T-helper 1 cell (primary cell): ENCODE measurements at places on chromosomes 4 and X.

DNA sequence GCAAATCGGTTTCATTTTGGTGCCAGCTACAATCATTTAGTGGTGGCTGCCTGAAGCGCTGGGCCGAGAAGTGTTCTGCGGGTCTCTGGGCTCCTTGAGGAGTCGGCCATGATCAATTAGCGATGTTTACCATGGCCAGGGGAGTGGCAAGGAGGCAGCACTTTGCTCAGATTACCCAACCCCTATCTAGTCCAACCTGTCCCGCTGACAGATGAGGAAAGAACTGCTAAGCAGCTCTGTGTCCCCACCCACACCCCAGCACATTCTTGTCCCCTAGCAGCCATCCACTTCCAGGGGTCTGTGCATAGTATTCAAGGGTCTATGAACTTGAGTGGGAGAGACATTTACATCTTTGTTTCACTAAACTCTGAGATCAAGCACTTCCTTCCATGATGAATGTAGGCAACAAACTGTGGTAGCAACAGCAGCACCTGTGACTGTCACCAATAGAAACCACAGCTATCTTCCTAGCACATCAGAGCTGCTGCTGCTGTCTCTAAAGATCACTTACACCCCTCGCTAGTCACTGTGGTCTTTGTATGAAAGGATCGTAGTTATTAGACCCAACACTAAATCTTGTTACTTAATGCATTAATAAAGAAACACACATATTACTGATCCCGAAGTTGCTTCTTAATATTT, 331.6 kb downstream of the BCOR start:
- peak; percentile 1 for DNase-seq

DNA sequence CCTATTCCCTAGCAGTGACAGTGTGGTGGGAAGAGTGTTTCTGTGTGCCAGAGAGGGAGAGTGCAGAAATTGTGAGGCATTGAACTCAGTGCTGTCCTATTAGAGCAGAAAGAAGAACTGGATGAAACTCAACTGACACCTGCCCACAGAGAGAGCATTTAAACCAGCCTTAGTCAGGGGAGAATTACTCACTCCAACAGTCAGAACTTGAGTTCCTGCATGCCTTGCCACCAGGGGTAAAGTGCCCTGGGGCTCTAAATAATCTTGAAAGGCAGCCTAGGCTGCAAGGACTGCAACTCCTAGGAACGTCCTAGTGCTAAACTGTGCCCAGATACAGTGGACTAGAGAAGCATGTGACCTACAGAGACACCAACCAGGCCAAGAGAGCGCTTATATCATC, 12.8 kb downstream of the CYSLTR1 start:
- no peak for DNase-seq

DNA sequence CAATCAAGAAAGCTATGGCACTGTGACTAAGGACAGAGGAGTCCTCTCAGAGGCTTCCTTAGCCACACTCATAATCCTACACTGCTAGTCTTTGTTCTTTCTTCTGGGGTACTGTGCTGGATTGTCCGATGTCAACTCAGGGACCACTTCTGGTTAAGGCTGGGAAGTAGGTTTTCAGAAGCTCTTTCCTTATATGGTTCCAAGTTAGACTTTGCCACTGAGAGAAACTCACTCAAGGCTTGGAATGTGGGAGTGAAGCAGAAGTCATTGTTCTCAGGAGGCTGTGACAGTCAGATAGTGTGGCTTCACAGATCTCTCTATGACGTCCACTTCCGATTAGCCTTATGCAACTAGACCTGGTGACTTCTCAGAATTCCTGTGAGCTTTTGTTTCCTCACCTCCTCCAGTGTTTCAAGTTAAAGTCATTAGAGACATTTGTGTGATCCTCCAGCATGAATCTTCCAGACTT, 317.3 kb upstream of the F9 start:
- DNase-seq: no peak

- no peak for DNase-seq
Measured at GRCh38 chr4:149702414-149703293, 113.0 kb downstream of the IQCM start.

DNA sequence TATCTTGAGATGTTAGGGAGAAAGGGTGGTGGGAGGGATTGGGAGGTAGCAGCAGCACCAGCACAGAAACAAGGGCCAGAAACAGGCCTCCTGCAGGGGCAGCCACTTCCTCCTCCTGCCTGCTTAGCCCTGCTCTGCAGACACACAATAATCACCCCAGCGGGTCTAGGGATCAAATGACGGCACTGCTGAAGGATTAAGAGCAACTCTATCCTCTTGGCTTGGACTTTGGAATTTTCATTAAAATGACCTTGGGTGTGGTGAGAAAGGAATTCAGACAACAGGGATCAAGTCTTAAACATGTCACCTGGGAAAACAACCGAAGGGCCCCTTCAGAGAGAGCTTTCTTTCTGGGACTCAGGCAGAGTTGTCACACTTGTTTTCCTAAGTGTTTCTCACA, 353.4 kb downstream of the SPRY1 start:
- DNase-seq: no peak

DNA sequence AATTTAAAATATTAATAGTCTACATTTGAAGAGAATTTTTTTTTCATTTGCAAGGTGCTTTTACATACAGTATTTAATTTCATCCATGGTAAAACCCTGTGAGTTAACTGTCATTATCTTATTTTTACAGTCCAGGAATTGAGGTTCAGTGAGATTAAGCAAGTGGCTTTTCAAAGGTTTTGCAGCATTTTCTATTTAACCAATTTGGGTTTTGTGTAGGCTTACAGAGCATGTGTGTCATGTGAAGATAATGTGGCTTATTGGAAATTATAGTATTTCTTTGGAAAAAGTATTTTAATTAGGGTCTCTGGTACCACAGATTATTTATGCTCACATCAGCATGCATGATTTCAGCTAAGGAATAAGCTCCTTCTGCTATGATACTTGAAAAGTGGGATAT, 4.5 kb downstream of the XK start:
- no peak for DNase-seq

- no peak for DNase-seq
Measured at GRCh38 chr4:86896596-86896995, 4.4 kb upstream of the C4orf36 start.

DNA sequence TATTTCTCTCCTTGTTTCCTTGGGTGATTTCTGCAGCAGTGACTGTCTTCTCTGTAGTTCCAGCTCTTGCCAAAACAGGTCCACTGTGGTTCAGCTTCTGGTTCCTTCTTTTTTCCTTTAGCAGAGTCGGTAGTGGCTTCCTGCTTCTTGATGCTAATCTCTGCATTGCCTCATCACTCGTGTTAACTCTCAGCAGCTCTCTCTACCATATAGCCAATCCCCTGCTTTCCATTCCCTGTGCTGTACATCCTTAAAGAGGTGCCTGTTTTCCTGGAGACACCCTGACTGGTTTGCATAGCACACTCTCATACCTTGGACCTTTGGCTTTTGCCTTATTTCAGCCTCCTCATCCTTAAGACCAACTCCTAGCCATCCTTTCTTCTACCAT, 191.2 kb upstream of the LNX1 start:
- DNase-seq: no peak
